ENCODE measurements at places on chromosomes 6 and 20.

DNA sequence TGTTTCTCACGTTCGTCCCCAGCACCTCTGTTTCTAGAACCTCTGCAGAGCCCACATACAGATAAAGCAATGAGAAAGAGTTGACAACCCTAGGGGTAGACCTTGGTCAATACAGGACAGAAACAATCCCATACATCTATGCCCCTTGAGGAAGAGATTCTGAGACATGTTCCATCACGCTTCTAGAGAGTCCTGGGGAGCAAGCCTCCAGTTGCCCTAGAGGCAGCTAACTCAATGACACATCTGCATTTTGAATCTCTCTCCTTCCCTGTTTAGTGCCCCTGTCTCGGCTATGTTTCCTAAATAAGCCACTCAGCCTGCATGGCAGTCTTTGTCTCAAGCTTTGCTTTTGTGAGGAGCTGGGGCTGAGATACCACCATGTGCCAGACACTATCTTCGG is 435.3 kb downstream of the CD83 start:
- DNase-seq = no peak

GRCh38 chr6:137167702-137168377 is 5.6 kb downstream of the IL22RA2 start:
- no peak for DNase-seq

- no peak for DNase-seq
Measured at GRCh38 chr20:34683667-34684066, 6.8 kb upstream of the PIGU start.

DNA sequence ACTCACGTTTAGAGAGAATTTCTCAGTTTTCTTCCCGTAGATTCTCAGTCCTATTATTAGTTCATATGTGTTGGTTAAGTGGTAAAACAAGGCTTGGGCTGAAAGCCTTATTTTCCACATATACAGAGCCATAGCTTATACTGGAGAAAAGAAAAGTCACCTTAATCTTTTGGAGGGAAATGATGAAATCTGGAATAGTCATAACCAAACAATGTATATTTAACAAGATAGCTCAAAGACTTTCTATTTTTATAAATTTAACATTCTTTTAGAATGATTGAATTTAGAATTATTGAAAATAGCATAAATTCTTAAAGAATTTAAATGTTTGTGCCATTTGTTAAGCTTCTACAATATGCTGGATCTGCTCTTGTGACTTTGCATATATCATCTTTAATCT is 85.8 kb downstream of the CDKAL1 start:
- DNase-seq = no peak

DNA sequence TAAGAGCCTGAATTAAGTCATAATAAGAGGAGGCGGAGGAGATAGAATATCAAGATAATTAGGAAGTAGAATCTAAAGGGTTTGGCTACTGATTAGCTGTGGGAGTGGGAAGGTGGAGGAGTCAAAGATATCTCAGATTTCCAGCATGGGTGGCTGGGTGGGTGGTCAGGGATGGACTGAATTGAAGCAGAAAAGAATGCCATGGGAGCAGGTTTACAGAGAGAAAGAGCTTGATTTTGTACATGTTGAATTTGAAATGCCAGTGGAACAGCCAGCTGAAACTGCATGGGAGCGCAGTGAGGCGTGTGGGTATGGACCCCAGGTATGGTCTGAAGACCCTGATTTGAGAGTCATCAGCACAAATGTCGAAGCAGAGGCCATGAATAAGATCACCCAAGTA is 1.4 kb upstream of the HLA-DMA start:
- DNase-seq = no peak

DNA sequence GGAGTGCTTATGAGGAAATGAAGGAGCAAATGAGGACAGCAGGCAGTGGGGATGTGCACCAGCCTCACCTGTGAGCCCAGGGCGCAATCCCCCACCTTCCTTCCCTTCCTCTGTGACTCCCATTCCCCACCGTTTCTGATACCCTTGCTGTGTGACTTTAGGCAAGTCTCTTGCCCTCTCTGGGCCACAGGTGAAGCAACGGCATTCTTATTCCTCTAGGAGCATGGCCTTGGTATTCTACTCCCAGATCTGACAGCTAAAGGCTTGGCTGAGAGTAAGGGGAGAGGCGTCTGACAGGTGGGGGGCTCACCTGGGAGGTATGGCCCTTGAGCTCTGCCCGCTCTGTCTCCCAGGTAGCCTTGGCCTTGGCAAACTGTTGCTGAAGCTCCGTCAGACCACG is 30.9 kb upstream of the DSN1 start:
- DNase-seq = no peak

DNA sequence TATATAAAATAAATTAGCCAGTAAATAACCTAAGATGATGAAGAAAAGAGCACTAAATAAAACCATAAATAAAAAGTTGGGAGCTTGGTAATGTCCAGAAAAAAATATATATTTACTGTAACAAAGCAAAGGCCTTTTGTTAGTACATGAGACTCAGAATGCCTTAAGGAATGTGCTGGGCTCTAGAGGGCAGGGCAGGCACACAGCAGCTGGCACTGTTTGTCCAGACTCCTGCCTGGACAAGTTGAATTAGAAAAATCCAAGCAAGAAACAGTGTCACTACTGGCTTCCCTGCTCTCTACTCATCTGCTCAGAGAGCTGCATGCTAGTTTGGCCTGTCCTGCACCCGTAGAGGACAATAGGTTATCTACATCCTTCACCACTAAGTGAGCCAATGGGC is 8.8 kb downstream of the DEFB129 start:
- DNase-seq = no peak

DNA sequence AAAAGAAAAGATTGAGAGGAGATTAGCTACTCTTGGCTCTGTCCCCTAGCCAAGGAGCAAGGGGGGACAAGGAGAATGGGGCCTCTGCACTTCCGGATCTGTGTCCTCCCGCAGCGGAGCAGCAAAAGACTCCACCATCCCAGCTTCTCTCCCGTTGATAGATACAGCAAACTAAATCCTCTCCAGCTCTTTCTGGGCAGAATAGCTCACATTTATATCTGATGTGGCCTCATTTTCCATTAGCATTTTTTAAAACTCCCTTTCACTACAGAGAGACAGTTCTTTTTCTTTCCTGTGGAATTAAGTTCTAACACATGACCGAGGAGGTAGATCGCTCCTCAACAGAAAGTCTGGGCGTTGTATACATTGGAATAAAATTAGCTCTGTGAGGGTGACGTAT is 260.9 kb upstream of the SOX4 start:
- DNase-seq = no peak

- no peak for DNase-seq
Measured at GRCh38 chr6:32566957-32567356, 22.7 kb downstream of the HLA-DRB1 start.

GRCh38 chr6:119890470-119890869 is 540.9 kb upstream of the MAN1A1 start:
- no peak for DNase-seq

Data from activated CD4-positive, alpha-beta T cell treated with anti-CD3 and anti-CD28 coated beads, Interleukin-2, amount 50 U/mL, for 24 hours (primary cell).